ENCODE measurements at places on chromosomes 5 and 9.

- DNase-seq, result peak; percentile 35
Observed at GRCh38 chr5:95620870-95621838, 1.3 kb downstream of the GPR150 start.

DNA sequence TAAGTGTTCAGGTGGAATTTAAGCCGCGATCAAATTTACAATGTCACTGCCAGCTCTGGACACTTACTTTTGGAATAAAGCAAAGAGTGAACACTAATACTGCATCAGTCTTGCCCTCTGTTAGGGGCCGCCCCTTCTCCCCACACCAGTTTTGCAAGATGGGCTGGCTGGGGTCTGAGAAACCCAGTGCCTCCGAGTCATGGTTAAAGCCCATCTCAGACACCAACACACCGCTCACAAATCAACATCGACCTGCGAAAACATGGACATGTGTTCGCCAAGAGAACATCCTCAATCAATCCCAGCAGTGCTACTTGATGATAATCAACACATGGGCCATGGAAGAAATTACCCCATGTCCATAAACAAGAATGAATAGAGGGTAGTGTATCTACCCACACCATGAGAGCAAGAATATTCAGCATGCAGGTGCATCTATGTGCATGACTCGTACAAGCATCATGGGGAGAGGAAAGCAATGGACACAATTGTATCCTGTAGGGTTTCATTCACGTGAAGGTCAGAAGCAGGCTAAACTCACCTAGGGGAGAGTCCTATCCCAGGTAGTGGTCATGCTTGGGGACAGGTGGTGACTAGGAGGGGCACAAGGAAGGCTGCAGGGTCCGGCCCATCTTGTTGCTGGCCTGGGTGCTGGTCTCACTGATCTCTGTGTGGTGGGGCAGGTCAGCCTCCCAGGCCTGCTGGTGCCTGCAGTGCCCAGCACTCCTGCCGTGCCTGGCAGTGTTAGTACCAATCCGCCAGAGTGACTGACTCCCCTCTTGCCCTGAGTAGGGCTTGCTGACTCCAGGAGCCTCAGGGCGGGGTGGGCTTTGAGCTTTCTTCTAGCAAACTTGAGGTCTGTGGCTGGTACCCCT, 5.0 kb downstream of the S1PR3 start:
- DNase-seq, result no peak

DNA sequence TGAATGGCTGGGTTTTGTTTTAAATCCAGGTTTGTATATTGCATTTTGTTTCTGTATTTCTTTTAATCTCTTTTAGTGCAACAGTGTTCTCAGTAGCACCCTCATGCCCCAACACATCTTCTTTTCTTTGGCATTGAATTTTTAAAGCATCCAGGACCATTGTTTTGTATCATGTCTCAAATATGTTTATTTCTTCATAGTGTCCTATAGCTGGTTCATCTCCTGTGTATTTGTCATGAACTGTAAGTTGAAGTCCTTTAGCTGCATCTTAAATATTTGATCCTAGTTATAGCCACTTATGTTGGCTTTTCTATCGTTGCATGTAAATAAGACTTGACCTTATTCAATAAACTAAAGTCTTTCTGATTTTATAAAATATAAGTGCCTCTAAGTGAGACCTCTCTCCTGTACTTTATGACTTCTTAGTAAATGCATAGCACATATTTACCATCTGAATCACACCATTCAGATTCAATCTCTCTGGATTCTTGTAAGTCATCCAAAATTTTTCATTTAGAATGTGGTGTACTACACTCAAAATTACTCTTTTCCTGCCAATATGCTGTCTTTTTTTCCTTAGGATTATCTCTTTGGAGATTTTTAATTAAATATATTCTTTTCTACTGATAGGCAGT, 21.0 kb upstream of the ERCC6L2 start:
- DNase-seq, result no peak

GRCh38 chr9:91421971-91422757, 1.5 kb downstream of the NFIL3 start:
- peak; percentile 27 for DNase-seq

DNA sequence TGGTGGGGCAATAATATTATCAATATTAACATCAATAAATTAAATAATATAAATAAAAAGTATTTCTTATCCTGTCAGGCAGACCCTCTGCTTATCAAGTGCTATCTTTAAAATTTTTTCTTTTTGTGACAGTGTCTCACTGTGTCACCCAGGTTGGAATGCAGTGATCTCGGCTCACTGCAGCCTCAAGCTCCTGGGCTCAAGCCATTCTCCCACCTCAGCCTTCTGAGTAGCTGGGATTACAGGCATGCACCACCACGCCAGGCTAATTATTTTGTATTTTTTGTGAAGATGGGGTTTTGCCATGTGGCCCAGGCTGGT, 53.2 kb downstream of the NDST1 start:
- DNase-seq, result no peak

DNA sequence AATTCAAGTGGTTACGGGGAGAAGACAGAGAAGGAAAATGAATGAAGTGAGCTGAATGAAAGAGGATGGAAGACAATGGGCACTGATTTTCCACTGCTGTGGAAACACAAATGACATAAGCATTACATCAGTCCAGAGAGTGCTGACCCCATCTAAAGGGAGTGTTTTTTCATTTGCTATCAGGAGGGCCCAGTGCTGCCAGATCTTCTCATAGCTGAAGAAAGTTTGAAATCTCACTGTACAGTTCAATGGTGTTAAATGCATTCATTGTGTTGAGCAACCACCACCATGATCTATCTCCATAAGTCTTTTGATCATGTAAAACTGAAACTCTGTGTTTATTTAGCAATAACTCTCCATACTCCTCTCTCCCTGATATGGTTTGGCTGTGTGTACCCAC, 41.5 kb upstream of the STARD4 start:
- DNase-seq, result no peak

DNA sequence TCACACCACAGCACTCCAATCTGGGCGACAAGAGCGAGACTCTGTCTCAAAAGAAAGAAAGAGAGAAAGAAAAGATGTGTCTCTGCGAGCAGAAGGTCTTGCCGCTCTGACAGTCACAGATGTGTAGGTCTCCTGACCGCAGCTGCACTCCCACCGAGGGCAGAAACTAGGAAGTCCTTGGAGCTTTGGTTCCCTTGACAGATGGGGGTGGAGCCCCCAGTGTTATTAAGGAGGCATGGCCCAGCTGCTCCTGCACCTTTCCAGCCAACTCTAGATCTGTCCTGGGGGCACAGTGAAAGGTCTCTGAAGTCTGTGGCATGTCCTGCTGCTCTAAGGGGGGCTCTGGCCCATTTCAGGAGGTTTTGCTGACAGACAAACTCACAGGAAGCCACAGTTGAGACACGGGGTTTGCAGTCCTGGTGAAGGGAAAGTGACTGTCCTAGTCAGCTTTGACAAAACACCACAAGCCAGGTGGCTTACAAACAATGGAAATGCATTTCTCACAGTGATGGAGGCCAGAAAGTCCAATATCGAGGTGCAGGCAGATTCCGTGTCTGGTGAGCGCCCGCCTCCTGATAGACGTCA, 9.0 kb upstream of the DIPK1B start:
- DNase-seq, result no peak

- DNase-seq, result peak; percentile 54
Observed at GRCh38 chr9:35945341-35946018, 12.5 kb downstream of the OR2S2 start.

DNA sequence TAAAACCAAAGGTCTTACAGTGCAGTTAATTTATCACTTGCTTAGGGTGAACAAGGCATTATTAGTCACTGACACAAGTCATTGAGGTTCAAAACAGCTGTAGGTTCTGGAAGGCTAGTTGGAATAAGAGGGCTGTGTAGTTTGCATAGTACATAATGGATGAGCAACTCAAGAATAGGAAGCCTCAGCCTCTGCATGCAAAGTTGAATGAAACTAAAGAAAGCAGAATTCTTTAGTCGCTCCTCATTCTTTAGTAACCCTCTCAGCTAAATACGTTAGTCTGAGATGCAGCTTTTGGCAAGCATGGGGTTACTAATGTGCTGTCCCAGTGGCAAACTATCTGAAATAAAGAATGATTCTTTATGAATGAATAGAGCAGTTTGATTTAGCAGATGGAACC, 74.2 kb downstream of the ADGRV1 start:
- DNase-seq, result no peak

GRCh38 chr5:32331217-32331934, 18.6 kb upstream of the MTMR12 start:
- no peak for DNase-seq

- DNase-seq, result no peak
Observed at GRCh38 chr9:28779243-28779642, 1206.0 kb upstream of the C9orf72 start.

- peak; percentile 50 for DNase-seq
Observed at GRCh38 chr5:98309785-98310598, 463.5 kb upstream of the RGMB start.

DNA sequence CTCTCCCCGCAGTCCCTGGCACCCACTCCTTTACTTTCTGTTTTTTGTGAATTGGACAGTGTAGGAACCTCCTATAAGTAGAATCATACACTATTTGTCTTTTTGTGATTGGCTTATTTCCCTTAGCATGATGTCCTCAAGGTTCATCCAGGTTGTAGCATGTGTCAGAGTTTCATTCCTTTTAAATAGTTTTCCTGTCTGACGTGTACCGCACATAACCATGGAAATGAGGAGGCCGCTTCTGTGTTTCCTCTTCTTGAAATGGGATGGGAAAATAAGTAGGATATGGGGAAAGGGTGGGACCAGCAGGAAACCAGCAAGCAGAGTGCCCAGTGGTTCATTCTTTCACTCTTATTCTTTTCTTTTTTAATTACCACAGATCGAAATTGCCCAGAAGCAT, 72.6 kb upstream of the ENTREP1 start:
- no peak for DNase-seq

GRCh38 chr5:39934830-39935229, 510.1 kb upstream of the DAB2 start:
- DNase-seq, result no peak

- DNase-seq, result peak; percentile 66
Observed at GRCh38 chr5:161530700-161531099, 15.8 kb downstream of the GABRB2 start.

DNA sequence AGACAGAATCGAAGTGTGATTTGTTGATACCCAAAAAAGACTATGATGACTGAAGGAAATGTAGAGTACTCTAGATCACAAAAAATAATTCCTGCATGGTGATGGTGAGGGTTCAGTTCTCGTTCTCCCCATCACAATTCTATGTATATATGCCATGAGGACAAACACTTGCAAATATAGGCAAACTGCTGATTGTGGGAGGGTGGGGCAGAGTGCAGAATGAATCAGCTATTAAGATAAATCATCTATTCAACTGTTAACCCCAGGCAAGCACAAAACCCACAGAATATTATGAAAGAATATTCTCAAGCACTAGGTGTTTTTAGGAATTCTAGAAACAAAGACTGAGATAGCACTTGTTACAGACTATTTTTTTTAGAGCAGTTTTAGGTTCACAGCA, 13.9 kb upstream of the UBLCP1 start:
- DNase-seq, result no peak

- no peak for DNase-seq
Observed at GRCh38 chr5:15741591-15741990, 241.6 kb downstream of the FBXL7 start.

DNA sequence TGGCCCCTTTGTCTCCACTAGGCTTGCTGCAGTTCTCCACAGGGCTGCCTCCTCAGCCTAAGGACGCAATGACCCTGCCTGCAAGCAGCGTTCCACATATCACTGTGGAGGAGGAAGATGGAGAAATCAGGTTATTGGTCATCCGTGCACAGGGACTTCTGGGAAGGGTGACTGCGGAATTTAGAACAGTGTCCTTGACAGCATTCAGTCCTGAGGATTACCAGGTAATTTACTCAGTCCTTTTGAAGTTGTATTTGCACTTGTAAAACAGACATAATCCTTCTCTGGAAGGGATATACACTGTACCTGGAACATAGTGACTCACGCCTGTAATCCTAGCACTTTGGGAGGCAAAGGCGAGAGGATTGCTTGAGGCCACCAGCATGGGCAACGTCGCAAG, 116.6 kb downstream of the ADGRV1 start:
- no peak for DNase-seq

DNA sequence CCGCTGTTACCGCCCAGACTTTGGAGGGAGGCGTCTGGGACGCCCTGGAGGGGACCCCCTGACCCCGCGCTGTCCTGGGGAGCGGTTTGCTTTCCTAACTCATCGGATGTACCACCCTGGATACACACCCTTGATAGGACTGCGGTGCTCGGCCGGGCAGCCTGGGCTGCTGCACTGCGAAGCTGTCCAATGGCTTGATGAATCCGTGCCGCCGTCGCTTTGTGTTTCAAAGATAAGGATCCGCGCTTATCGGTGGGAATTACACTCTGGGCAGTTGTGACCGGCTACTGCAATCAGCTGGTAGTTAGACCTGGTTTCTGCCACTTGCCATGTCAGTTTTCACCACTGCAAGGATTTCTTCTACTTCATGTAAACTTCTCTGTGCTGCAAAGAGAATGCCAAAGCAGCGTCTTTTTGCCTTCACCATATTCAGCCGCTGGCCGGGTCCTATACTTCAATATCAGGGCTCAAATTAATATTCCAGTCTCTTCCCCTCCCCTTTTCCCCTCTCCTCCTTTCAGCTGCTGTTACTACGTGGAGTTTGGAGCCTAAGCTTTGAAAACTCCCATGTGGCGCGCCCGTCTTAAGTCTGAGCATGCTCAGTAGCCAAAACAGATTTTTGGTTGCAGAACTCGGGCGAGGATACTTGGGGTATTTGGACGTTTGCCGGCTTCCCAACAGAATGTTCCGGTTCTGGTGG, 727 bp downstream of the SMAD5 start:
- DNase-seq, result peak; percentile 25

DNA sequence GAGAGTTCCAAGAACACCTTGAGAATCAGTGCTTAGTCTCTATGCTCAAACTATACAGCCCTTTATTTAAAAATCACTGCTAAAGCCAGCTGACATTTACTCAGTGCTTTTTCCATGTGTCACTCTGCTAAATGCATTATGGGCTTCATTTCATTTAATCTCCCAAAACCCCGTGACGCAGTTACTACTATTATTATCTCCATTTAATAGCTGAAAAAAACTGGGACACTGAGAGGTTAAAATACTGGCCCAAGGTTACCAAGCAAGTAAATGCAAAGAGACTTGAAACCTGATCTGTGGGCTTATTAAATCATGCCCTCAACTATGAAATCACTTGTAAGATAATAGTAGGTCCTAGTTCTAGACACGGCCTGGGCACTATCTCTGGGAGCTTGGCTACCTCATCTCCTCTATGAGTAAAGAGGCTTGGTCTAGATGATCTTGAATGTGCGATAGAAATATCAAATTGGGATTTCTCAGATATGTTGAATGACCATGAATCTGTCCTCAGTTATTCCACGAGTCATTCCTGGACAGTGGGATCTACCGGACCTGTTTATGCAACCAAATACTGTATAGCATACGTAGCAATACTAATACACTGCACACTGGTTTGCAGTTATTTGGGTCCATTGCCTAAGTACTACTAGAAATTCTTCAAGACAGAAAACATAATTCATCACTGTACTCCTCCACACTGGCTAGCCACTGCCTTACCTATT, 32.3 kb downstream of the MARCHF11 start:
- DNase-seq, result no peak

- DNase-seq, result peak; percentile 29
Observed at GRCh38 chr9:109182940-109183798, 16.1 kb upstream of the FRRS1L start.

Measured in NCI-H1417 (cell line).